Hematopoietic multipotent progenitor cell treated with erythropoietin and hydrocortisone succinate and interleukin-3 and kit ligand, for 4 days (in vitro differentiated cells): ENCODE measurements at places on chromosomes 4 and X.

DNA sequence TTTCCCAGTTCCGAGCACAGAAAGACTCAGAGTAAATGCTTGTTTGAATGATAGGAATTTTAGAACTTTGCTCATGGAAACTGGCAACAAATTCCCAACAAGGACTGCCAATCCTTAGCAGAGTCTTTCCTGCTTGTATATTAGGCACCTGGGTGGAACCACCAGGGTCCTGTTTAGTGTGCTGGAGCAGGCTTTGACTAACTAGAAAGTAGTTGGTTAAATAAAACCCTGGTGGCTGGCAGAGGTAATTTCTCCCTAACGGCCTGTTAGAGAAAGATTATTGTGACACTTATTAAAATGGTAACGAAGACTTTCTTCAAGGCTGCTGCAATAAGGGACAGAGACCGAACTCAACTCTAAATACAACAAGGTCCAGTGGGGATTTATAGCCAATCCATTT is 103.6 kb upstream of the TEX13D start:
- DNase-seq: peak; percentile 10

DNA sequence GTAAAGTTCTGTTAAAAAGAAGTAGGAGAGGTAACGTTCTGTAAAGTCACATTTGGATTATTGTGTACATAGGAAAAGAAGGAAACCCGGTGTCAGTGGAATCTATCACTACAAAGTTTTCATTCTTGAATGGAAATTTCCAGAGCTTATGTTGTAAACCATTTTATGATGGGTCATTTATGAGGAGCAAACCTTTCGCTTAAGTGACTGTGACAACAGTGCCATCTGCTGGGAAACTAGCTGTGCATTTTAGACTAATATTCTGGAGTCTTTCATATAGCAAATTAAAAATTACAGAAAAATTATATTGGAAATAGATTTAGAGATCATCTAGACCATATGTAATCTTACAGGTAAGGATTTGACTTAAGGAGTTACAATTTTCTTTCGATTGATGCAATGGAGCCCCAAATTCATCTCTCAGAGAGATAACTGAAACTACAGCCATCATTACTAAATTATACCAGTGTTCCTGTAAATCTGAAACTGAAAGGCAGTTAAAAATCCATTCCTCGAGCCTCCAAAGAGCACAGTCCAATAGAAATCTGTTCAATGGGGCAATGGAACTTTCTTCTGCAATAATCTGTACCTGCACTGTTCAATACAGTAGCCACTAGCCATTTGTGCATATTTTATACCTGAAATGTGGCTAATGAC is 26.9 kb downstream of the ASB9 start:
- DNase-seq: peak; percentile 65

DNA sequence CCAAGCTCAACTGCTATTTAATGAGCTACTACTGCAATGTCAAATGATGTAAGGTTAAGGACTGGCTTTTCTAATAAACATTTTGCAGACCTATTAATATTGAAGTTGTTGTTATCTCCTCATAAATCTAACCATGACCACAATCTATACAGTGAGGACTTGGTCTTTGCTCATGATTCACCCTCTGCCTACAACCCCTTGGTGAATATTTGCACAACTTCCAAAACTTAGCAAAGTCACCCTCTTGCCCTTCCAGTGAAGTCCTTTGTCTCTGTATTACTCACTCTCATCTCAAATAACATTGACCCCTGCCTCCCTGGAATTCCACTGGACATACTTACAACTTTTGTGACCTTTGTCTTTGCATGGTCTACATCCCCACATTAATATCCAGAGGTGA is 204.5 kb downstream of the KCNIP4 start:
- no peak for DNase-seq

GRCh38 chr4:110639207-110640090 is 16.6 kb upstream of the PITX2 start:
- DNase-seq: no peak

DNA sequence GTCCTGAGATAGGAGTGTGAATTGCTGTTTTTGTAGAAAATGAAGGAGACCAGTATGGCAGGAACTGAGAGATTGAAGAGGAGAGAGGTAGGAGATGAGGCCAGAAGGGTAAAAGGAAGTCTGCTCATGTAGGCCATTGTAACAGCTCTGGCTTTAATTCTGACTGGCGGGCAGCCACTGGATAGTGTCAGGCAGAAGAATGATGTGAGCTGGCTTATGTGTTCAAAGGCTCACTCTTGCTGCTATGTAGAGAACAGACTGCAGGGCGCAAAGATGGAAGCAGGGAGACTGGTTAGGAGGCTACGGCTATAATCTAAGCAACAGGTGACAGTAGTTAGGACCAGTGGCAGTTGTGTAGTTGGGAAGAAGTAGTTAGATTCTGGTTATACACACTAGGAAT is 160.2 kb upstream of the FGF13 start:
- DNase-seq: no peak

- no peak for DNase-seq
Observed at GRCh38 chr4:57318703-57319102, 208.5 kb upstream of the IGFBP7 start.

GRCh38 chr4:36332023-36332781 is 50.8 kb downstream of the DTHD1 start:
- no peak for DNase-seq

- DNase-seq: no peak
Observed at GRCh38 chr4:59374416-59374815, 1825.7 kb upstream of the ADGRL3 start.

- peak; percentile 69 for DNase-seq
Observed at GRCh38 chr4:105147553-105148161, 981 bp downstream of the TET2 start.

- no peak for DNase-seq
Observed at GRCh38 chrX:136021903-136022302, 36.7 kb downstream of the SLC9A6 start.

DNA sequence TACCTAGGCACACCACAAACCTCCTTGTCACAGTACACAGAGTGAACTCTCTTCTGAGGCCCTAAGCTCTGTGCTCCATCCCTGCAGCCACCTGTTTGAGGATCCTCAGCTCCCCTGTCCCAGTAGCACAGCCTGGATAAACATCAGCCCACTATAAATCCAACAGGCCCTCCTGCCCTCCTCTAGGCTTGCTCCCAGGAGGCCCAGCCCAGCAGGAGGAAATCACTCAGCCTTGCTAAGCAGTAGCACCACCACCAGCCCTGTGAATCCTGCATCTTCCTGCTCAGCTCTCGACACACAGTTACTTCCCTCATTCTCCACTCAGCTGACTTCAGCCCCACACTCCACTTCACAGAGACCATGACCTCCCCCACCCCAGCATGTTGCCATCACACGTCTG is 273.9 kb downstream of the BCOR start:
- DNase-seq: peak; percentile 13

DNA sequence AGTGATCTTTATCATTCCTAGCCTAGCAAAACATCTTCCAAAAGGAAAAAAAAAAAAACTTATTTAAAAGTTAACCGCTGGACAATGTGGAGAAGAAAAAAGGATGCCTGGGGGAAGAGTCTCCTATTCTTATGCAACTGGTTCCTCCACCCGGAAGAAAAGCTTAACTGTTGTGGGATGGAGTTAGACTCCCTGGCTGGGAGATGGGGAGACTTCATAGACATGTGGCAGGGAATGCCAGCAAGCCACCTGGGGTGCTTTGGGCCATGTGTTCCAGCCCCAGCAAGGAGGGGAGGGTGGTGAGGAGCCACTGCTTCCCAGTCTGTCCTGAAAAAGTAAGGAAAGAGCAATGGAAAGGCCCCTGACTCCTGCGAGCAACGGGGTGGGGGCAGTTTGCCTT is 119.4 kb upstream of the SPIN4 start:
- no peak for DNase-seq

DNA sequence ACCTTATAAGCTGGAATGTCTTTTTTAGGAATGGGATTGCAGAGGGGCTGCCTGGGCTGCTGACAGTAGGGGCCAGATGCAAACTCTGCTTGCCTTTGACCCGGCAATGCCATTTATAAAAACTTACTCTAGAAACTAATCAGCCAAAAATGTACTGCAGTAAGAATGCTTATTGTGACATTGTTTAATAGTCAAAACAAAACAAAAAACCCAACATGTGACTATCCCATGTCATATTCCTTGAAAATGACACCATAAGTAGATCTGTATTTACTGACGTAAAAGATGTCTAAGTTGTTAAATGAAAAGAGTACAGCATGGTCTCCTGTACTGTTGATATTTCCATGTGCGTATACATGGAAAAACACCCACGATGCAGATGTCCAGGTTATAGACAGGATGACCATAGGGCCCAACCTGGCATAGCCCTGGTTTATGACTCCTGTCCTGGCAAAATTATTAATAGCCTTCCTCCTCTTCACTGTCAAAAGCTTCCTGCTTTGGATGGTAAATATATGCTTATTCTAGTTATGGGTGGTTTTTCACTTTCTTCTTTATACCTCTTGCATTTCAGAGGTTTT is 138.9 kb downstream of the PTTG2 start:
- DNase-seq: no peak

GRCh38 chr4:154502111-154502510 is 10.5 kb upstream of the DCHS2 start:
- DNase-seq: no peak

DNA sequence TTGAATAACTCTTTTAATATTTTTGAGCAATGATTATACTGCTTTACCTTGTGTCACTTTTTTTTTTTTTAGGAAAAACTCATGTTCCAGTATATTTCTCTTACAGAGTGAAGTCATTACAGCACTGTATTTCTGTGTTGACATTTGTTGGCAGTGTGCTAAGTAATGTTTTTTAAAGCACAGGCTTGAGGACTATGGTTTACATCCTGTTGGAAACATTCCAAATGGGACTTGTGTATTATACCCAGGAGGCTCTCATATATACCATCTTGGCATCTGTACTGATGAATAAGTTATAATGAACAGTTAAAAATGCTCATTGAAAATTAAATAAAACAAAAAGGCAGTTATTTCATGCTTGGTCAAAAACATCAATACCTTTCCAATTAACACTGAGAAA is 33.8 kb downstream of the CEP44 start:
- no peak for DNase-seq

DNA sequence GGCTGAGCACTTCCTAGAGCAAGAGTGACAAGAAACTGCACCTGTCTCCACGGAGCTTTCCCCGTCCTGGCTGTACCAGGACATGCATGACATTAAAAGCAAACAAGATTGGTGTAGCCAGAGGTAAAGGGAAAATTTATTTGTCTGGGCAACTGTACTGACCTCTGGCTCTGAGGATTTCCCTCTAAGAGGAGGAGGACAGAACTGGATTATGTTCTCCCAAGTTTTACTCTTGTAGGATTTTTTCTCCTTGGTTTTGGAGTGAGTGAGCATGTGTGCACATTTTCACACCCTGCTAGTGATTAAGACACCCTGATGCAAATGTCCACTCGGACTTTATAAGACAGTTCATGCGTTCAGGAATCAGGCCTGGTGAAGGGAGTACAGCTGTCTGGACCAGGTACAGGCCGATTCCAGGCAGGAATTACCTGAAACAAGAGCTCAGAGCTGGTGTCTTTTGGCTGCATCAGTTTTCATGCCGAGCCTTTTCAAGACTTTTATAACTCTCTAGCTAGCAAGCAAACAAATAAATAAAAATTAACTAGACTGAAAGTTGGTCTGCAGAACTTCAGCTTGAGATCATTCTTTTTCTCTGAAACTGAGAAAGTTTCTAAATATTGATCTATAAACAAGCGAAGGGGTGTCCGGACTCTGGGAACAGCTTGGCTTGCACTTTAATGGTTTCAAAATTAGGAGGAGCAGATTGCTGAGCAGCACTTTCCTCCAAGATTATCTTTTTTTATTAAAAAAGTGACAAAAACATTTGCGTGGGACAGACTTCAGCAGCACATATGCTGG is 51.3 kb upstream of the SPRY1 start:
- DNase-seq: no peak

DNA sequence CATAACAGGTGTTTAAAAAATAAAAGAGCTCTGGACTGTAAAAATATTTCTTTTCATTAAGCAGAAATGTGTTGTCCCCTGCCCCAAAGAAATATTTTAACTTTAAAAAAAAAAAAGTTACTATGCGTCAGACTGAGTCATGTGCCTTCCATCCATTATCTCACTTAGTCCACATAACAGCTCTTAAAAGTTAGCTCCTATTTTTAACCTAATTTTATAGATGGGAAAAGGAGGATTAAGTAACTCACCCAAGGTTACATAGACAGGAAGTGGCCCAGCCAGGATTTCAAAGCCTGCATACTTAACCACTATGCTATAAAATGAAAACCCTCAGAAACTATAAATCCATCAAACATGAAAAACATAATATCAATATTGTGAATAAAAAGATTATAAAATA is 97.7 kb downstream of the MANBA start:
- no peak for DNase-seq

DNA sequence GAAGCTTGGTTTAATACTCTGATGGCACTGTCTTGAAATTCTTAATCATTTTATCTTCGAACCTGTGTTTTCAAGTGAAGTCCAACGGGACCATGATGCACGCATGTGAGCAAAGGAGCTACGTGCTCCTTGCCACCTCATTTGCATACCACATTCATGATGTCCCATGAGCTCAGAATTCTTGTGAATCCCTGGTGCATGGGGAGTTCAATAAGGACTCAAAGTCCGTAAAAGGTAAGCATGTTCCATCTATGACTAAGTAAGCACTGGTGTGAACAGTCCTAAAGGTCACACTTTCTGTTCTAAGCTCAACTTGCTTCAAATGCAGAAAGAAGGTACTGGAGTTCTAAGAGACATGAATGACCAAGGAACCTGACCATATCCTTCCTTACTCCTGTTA is 13.1 kb upstream of the GPM6B start:
- DNase-seq: no peak

DNA sequence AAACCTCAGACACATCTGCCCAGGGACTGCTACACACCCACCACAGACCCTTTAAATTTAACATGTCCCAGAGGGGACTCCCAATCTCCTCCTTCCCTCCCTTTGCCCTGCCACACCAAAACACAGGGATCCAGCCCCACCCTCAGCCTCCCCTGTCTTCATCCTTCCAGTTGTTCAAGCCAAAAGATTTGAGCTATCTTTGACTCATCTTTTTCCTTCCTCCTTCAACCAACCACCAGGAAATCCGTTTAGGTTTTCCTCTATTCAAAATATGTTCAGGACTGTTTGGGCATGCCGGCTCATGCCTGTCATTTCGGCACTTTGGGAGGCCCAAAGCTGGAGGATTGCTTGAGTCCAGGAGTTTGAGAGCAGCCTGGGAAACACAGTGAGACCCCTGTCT is 6.9 kb upstream of the STK32B start:
- no peak for DNase-seq

GRCh38 chr4:78765432-78766006 is 10.6 kb upstream of the BMP2K start:
- no peak for DNase-seq

DNA sequence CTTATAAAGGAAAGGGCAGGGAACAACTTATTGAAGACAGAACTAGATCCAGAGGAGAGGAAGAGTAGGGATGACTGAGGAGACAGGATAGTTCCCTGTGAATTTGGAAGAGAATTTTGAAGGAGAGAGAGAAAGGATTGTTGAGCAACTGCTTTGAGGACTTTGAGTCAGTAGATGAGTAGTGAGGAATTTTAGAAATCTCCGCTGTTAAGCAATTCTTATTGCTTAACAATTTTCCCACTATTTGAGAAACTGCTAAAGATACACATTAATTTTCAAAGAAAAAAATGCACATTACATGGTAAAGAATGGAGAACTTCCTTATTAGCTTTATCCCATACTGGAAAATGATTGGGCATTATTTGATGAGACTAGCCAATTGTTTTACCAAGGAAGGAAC is 116.3 kb upstream of the NRK start:
- no peak for DNase-seq

- no peak for DNase-seq
Observed at GRCh38 chrX:36414056-36414455, 494.5 kb downstream of the CFAP47 start.

- DNase-seq: no peak
Observed at GRCh38 chr4:98620087-98620784, 38.2 kb downstream of the TSPAN5 start.

GRCh38 chr4:1984406-1985191 is 24.2 kb downstream of the NELFA start:
- DNase-seq: no peak
